ENCODE measurements at places on chromosomes 6 and 20. TPM values are rescaled to one million over a fixed set of nuclear protein-coding genes. Genes with fewer than 3 reads are reported as not detected.

Gene PRKN
- total RNA-seq, result 0.52 TPM

Gene FOXQ1
- total RNA-seq, result not detected

Gene TSPYL1
- total RNA-seq, result 46.0 TPM

Gene BMP5
- total RNA-seq, result not detected

Gene MLN
- total RNA-seq, result not detected

DNA sequence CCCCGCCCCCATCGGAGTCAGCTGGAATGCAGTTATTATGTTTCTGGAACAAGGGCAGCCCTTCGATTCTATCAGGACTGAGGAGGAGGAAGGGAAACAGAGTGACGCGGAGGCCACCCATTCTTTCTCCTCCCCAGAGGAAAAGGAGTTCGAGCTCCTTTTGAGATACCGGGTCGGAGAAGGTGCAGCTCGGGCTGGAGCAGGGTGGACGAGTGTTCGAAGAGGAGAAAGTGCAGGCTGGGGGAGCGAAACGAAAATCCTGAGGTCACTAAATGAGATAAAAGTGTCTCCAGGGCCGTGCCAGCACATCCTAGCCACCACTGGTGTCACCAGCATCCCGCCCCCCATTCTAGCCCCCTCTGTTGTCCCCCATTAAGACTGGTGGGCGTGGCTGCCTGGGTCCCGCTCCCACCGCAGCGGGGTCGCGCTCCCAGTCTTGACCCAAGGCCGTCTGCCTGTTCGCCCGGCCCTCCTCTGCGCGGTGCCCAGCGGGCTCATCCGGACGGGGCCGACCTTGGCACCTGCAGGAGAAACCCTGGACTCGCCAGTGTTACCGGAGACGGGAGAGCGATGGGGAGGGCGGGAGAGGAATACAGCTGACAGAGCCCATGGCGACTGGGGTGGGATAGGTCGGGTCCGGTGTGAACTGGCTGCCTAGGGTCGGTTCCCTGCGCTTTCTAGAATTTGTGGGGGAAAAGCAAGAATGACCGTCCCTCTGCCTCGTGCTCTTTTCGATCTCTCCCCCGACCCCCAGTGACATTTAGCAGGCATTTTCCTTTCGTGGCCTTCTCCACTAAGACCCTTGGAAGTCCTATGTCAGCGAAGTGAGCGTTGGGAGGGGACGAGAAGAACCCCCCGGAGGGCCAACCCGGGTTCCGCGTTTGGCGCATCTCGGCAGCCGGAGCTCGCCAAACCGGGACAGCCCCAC is 16.2 kb downstream of the FOXA2 start:
- no peak for DNase-seq
- peaks cover 92% of the 10 kb centered on the region for H3K27me3 ChIP-seq
- H3K4me3 ChIP-seq, result no peak overlapping the region
- H3K4me1 ChIP-seq, result no peaks in the 10 kb centered on the region
- no peak overlapping the region for H3K27ac ChIP-seq

GRCh38 chr20:57709823-57710799 is at the start of gene PMEPA1:
Gene PMEPA1 (minus strand): TSS chr20:57710015. CDS start chr20:57709582, 433 bp downstream.
- peaks cover 11% of the 10 kb centered on the region for H3K27me3 ChIP-seq
- no peaks in the 10 kb centered on the region for H3K36me3 ChIP-seq
- peaks cover 22% of the 10 kb centered on the region for H3K4me1 ChIP-seq
- H3K4me3 ChIP-seq, result peak within 1 kb of the TSS; percentile 80

DNA sequence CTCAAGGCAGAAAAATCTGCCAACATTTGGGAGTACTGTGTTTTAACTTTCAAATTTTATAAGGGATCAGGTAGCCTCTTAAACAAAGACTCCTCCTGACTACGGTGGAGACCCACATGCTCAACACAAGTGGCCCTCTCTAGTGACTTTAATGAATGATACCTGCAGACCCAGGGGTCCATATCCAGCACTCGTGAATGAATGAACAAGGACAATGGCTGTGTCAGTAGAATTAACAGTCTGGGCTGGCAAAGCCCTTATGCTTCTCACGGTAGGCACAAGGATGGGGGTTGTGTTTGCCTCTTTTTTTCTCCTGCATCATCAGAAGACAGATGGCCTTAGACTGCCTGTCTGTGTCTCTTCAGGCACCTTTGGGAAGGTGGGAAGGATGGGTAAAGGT is 112.6 kb upstream of the TRAF3IP2 start:
- H3K4me1 ChIP-seq, result peaks cover 58% of the 10 kb centered on the region
- H3K27ac ChIP-seq, result peak overlapping the region; percentile 65
- no peak overlapping the region for H3K4me3 ChIP-seq
- no peak for DNase-seq
- peaks cover 78% of the 10 kb centered on the region for H3K36me3 ChIP-seq
- H3K27me3 ChIP-seq, result no peaks in the 10 kb centered on the region

GRCh38 chr6:41348934-41349333 is 13.5 kb downstream of the NCR2 start:
- H3K27me3 ChIP-seq, result peaks cover 6% of the 10 kb centered on the region
- no peak for DNase-seq
- H3K27ac ChIP-seq, result no peak overlapping the region
- peaks cover 24% of the 10 kb centered on the region for H3K4me1 ChIP-seq
- no peak overlapping the region for H3K4me3 ChIP-seq

GRCh38 chr6:36224918-36225461 is 28.4 kb downstream of the BRPF3 start:
- no peak for DNase-seq
- H3K27ac ChIP-seq, result no peak overlapping the region
- H3K27me3 ChIP-seq, result no peaks in the 10 kb centered on the region
- H3K4me3 ChIP-seq, result no peak overlapping the region
- no peaks in the 10 kb centered on the region for H3K4me1 ChIP-seq
- peaks cover 8% of the 10 kb centered on the region for H3K36me3 ChIP-seq

DNA sequence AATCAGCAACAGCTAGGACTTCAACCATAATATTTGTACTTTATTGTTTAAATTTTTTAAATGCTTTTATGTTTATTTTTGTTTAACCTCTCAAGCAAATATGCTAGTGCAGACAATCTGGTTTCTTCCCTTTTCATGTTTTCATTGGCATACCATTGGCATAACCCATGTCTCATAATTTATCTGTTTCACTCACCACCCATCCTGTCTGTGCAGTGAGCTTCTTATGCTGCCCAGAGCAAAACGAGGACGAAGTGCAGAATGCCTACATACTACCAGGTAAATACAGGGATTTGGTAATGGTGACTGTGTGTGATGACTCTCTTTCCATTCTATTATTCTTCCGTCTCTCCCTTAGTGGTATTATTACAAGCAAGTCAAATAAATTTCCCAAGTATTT is 361.4 kb upstream of the KCNQ5 start:
- no peak overlapping the region for H3K4me3 ChIP-seq
- no peak for DNase-seq
- no peaks in the 10 kb centered on the region for H3K36me3 ChIP-seq
- no peak overlapping the region for H3K27ac ChIP-seq
- no peaks in the 10 kb centered on the region for H3K4me1 ChIP-seq
- no peaks in the 10 kb centered on the region for H3K27me3 ChIP-seq

GRCh38 chr20:23605867-23606651 is at the start of gene CST9:
Gene CST9 (minus strand): TSS chr20:23605917. CDS start chr20:23605864, 53 bp downstream.
- no peaks in the 10 kb centered on the region for H3K36me3 ChIP-seq
- no peaks in the 10 kb centered on the region for H3K4me1 ChIP-seq
- H3K27me3 ChIP-seq, result peaks cover 5% of the 10 kb centered on the region
- no peak within 1 kb of the TSS for H3K4me3 ChIP-seq

DNA sequence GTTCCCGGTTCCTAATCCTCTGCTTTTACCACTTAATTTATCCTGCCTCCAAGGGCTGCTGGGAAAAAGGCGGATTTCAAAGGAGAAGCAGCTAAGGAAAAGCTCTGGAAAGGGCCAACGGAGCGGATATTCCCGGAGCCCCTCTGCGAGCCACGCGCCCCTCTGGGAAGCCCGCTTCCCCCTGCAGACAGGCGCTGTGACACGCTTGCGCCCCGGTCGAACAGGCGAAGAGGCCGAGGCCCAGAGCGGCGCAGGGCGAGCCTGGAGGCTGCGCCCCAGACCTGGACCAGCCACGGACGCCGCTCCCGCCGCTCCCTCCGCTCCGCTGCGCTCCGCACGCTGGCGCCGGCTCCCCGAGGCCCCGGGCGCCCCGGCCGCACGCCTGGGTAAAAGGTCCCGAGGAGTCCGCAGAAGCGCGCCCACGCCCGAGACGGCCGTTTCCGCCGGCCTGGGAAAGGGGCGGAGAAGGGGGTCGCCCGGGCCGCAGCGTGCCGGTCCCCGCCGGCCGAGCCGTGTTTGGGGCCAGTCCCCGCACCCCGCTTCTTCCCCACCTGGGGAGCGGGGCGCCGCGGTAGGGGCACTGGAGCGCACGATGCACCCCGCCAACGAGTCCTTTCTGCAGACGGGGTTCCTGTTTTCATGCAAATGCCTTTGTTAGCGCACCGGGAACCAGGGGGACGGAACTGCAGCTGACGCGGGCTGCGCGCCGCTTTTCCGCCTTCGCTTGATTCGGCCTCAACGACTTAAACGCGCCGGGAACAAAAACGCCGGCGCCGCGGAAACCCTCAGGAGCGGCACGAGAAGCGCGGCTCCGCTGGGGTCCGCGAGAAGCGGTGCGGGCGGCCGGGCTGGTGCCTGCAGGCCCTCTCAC is 91.9 kb upstream of the SIRPA start:
- peaks cover 53% of the 10 kb centered on the region for H3K27me3 ChIP-seq
- H3K4me1 ChIP-seq, result peaks cover 6% of the 10 kb centered on the region
- H3K4me3 ChIP-seq, result peak overlapping the region; percentile 61
- H3K27ac ChIP-seq, result no peak overlapping the region
- peak; percentile 38 for DNase-seq
- H3K36me3 ChIP-seq, result no peaks in the 10 kb centered on the region

DNA sequence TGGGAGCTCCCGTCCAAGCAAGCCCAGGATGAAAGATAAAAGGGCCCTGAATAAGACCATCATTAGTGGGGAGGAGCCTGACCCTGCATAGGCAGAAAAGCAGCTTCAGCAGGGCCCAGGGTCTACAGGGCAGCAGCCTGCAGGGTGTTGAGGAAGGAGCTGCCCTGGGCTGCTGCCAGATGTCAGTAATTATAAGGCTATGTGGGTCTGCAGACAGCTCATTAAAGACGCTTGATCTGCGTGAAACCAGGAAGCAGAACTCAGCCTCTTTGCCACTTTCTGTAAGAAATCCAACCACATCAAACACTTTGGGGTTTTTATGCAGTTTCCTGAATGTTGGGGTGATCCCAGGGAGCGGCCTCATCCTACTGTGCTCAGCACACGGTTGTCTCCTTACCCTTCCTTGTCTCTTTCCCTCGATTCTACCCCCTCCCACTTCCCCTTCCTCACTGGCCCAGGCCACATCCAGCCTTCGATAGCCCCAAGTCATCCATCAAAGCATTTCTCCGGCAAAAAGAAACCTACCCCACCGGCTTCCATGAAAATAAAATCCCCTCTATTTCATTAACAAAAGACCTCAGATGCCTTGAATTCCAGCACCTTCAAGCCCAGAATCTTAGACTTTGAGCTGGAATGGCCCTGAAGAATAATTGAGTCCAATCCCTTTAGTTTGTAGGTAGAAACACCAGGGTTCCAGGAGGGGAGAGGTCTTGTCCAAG is 1.0 kb upstream of the TGM6 start:
- no peak overlapping the region for H3K27ac ChIP-seq
- peaks cover 40% of the 10 kb centered on the region for H3K27me3 ChIP-seq
- H3K4me1 ChIP-seq, result peaks cover 18% of the 10 kb centered on the region
- DNase-seq, result peak; percentile 27
- no peaks in the 10 kb centered on the region for H3K36me3 ChIP-seq

DNA sequence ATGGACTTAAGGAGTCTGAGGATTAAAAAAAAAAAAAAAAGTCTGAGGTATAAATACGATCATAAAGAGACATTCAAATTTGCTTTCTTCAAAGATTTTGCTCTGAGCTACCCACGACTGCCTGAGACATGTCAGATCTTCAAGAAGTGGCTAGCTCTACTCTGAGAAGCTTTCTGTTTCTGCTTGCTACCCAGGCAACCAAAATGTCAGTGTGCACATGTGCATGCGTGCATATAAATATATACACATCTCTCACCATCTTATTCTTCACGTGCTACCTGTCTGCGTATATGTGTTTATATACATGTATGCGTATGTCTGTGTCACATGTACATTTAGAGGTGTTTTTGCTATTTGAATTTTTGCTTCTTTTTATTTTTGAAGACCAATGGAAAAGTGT is 299.6 kb upstream of the STXBP5 start:
- no peak overlapping the region for H3K27ac ChIP-seq
- H3K27me3 ChIP-seq, result no peaks in the 10 kb centered on the region
- no peaks in the 10 kb centered on the region for H3K4me1 ChIP-seq
- no peak overlapping the region for H3K4me3 ChIP-seq
- no peak for DNase-seq

DNA sequence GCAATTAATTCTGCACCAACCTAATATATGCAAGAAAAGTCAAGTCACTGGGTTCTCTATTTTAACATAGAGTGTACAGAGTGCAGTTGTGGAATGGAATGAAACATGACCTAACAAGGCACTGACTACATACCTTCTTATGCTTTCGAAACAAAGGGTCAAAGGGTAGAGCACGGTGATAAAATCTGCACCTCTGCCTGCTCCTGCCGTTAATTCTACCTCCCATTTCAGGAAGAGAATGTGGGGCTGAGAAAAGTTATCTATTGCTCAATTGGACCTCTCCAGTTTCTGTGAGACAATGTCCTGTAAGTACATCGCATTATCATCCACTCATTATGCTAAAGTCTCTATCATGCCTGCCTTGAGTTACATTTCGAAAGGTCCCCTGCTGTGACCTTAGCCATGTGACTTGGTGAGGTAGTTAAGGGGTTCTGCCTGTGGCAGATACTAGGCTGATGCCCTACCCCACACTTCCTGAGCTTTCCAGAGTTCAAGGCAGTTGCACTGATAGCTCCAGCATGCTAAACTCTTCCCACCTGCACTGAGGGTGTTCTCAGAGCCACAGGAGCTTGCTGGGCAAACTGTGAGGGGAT is 14.0 kb upstream of the MOCS1 start:
- H3K27me3 ChIP-seq, result no peaks in the 10 kb centered on the region
- H3K36me3 ChIP-seq, result no peaks in the 10 kb centered on the region
- H3K4me1 ChIP-seq, result no peaks in the 10 kb centered on the region

DNA sequence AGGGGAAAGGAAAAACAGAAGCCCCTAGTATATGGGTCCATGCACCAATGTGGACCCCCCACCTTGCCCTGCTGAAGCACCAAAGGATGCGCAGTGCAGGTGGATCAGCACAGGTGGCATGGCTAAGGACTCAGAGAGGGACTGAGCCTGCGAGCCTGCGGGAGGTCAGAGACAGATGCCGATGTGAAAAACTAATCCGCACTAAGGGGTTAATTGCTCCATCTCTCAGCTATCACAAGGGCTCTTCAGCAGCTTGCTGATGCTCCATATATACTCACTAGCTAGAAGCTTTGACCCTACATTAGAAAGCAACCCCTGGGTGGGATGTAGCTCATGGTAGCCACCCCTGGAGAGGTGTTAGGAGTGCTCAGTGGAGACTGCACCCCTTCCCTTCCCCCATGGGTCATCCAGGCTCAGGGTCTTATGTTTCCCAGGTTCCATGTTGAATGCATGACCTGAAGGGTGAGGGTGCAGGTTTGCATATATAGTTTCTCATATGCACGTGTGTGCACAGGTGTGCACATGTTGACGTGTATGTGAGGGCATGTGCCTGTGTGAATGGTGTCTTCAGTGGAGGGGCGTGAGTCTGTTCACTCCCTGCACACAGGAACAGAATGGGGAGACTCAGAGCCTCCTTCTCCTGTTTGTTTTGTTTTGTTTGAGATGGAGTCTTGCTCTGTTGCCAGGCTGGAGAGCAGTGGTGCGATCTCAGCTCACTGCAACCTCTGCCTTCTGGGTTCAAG is 13.4 kb upstream of the IP6K3 start:
- no peak overlapping the region for H3K27ac ChIP-seq
- H3K4me1 ChIP-seq, result peaks cover 5% of the 10 kb centered on the region
- H3K27me3 ChIP-seq, result peaks cover 5% of the 10 kb centered on the region
- no peak for DNase-seq

GRCh38 chr6:4714961-4715501 is 61.2 kb upstream of the CDYL start:
- H3K27ac ChIP-seq, result no peak overlapping the region
- no peak for DNase-seq

Data from activated naive CD8-positive, alpha-beta T cell treated with anti-CD3 and anti-CD28 coated beads for 36 hours (primary cell).